ENCODE measurements at places on chromosomes 6 and 20. TPM values are rescaled to one million over a fixed set of nuclear protein-coding genes. Genes with fewer than 3 reads are reported as not detected.

Gene SCUBE3
- total RNA-seq = 11.4 TPM

DNA sequence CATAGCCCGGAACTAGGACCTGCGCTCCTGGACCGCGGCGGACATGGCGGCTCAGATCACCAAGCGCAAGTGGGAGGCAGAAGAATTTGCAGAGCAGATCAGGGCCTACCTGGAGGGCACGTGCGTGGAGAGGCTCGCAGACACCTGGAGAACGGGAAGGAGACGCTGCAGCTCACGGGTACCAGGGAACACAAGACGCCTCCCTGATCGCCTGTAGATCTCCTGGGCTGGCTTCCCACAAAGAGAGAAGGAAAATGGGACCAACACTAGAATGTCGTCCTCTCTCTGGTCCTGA, 15.1 kb upstream of the HLA-A start:
- H3K4me1 ChIP-seq = no peaks in the 10 kb centered on the region
- peaks cover 10% of the 10 kb centered on the region for H3K27me3 ChIP-seq
- no peak overlapping the region for H3K4me3 ChIP-seq
- no peak overlapping the region for H3K27ac ChIP-seq
- no peak for DNase-seq

DNA sequence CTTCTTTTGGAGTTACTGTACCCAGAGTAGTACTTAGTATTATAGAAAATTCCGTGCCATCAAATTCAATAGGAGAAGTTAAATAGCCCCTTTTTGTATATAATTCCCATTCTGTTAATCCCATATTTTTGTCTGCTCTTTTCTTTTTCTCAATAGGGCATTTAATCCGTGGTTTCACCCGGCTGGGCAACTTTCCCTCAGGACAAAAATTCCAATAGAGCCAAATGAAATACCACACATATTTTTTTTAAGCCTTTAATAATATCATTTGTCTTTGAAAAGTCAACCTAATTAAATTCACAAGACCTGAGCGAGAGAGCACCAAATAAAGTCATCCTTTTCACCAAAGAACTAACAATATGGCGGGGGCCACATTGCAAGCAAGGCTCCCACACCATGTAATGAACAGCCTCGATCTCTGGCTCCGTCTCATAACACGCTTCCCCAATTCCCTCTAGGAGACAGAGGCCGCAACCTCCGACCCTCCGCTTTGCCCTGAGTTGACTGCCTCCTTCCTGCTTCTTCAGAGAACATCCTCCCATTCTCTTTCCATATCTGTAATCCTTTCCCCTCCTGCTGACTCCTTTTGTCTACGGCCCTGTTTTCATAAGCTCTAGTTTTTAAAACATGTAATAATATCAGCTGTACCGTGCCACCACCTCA, 13.6 kb downstream of the NHSL1 start:
- peak overlapping the region; percentile 21 for H3K27ac ChIP-seq
- H3K36me3 ChIP-seq = no peaks in the 10 kb centered on the region
- H3K4me1 ChIP-seq = peaks cover 27% of the 10 kb centered on the region
- no peaks in the 10 kb centered on the region for H3K27me3 ChIP-seq

GRCh38 chr6:32096087-32096393, 13.1 kb downstream of the TNXB start:
- no peak overlapping the region for H3K27ac ChIP-seq
- H3K4me3 ChIP-seq = no peak overlapping the region
- no peak for DNase-seq
- H3K27me3 ChIP-seq = no peaks in the 10 kb centered on the region

- DNase-seq = no peak
- no peaks in the 10 kb centered on the region for H3K4me1 ChIP-seq
- no peaks in the 10 kb centered on the region for H3K36me3 ChIP-seq
- no peak overlapping the region for H3K4me3 ChIP-seq
- H3K27me3 ChIP-seq = no peaks in the 10 kb centered on the region
These were observed 47.4 kb downstream of the HDAC2 start for GRCh38 chr6:113923526-113923925.
